Stimulated activated CD4-positive, alpha-beta T cell treated with anti-CD3 and anti-CD28 coated beads, Interleukin-15, amount 100 ng/mL, for 1 hour (primary cell): ENCODE measurements at places on chromosomes 3 and 15.

DNA sequence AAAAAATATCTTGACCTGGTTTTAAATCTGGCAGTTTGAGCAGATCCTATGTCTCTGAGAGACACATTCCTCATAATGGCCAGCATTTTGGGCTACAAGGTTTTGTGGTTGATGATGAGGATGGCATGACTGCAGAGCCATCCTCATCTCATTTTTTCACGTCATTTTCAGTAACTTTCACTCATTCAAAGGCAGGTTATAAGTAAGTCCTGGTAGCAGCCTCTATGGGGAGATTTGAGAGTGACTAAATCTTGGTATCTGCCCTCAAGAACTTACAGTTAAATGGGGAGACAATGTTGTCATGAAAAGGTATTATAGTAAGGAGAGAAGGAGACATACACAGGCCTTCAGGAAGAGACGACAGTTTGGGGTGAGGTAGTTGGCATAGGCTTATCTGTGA is 14.5 kb downstream of the TIGIT start:
- DNase-seq, result no peak

DNA sequence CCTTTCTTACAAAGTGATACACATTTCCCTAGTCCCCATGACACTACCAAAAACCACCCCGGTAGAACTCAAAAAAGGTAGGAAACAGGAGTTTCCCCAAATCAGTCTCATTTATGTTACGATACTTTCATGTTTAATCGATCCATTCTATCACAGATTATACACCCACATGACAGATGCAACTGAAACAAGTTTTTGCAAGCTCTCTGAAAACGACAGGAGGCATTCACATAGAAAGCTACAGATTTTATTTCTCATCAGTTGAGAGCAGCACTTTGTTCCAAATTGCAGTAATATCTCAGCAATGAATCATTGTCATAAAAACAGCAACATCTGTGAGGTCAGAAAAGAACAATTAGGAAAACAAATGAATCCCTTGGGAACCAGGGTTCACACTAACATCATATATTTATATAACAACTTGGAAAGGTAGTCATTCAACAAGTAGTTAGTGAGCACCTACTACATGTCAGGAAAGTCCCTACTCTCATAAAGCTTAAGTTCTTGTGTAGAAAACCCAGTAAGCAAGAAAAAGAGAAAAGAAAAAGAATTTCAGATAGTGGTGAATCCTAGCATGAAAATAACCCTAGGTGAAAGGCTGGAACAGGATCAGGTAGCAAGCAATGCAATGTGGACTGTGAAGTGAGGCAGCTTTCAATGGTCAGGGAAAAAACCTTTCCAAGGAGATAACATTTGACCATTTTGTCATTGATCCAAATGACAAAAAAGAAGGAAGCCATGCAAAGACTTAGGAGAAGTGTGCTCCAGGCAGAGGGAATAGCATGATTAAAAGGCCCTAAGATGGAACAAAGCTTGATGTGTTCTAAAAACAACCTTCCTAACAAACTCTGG is 8.3 kb downstream of the PLD1 start:
- no peak for DNase-seq

DNA sequence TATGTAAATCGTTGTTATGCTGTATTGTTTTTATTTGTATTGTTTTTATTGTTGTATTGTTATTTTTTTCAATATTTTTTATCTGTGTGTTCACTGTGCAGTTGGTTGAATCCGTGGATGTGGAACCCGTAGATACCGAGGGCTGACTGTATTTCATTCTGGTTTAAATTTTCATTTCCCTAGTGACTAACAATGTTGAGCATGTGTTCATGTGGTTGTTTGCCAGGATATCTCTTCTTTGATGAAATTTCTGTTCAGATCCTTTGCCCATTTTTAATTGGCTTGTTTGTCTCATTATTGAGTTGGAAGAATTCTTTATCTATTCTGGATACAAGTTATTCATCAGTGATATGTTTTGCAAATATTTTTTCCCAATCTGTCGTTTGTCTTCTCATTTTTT is 29.7 kb downstream of the STOML1 start:
- no peak for DNase-seq

DNA sequence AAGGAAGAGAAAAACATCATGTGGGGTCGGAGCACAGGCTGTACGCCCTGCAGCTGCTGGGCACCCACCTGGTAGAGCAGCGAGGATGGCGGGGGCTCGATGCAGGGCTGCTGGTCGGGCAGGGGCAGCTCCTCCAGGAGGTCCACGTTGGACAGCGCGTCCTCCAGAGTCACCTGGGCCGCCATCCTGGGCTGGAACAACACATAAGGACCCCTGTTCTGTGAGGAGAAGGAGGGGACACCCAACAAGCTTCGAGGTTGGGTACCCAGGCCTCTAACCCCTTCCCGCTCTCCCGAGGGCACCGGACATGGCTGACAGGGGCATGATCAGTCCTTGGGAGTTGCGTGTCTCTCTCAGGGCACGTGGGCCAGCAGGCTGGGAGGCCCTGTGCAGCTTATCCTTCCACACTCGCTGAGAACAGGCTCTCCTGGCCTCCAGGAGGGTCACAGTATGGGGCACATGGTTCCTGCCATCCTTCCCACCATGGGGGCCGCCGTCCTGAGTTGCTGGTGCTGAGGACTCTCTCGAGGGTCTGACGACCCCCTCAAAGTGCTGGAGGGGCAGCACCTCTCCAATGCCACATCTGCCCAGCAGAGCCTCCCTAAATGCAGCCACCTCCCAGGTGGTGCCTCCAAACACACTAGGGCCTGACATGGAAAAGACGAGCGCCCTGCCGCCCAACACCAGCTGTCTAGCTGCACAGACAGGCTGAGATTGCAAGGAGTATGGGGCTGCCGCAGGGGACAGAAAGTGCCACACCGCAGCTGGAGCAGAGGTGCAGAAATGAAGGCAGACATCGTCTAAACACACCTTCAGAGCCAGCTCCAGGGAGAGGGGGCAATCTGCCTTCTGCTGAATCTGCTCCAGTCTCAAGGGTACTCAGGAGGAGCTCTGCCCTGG is 32.8 kb downstream of the CYFIP1 start:
- DNase-seq, result no peak

DNA sequence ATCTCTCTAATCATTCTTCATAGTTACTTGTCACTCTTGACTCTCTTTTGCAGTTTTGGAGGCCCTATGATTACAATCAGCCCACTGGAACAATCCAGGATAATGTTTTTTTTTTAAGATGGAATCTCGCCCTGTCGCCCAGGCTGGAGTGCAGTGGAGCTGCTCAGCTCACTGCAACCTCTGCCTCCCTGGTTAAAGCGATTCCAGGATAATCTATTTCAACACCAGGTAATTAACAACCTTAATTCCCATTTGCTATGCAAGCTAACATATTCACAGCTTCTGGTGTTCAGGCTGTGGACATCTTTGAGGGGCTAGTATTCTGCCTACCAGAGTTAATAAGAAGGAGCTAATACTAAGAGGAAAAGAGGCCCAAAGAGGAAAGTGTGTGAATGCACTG is 1.1 kb upstream of the BLOC1S6 start:
- no peak for DNase-seq

DNA sequence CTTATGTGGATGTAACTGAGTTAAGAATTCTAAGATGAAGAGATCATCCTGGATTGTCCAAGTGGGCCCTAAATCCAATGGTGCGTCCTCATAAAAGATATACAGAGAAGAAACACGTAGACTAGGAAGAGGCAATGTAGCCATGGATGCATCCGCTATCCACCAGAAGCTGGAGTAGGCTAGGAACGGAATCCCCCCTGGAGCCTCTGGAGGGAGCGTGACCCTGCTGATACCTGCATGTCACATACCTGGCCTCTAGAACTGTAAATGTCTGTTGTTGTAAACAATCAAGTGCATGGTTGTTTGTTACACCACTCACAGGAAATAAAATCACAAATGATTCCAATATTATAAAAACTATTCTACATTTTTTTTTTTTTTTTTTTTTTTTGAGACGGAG is 254.5 kb upstream of the RORA start:
- DNase-seq, result no peak

DNA sequence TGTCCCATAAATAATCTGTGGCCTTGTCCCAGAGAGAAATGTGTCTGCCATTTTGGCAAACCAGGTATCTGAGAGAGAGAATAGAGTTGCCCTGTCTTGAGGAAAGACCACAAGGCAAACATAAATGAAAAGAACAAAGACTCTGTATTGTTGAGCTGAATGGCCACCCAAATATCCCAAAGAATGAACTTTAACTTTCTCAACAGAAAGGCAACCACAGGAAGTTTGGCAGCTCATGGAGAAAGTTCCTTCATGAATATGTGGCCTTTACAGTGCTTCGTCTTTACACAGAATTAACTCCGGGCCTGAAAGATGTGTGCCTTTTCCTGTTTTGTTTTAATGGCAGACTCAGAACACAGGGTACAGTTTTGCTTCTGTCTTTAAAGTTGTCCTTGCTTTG is 41.4 kb upstream of the THBS1 start:
- DNase-seq, result no peak

- no peak for DNase-seq
These were observed 24.5 kb upstream of the TBL1XR1 start for GRCh38 chr3:177221744-177222143.

- no peak for DNase-seq
These were observed 14.8 kb upstream of the LCTL start for GRCh38 chr15:66580643-66581042.

- no peak for DNase-seq
These were observed 165.1 kb upstream of the ATP10A start for GRCh38 chr15:26028086-26028740.

GRCh38 chr3:56997675-56998074 is 62.8 kb upstream of the SPATA12 start:
- no peak for DNase-seq

DNA sequence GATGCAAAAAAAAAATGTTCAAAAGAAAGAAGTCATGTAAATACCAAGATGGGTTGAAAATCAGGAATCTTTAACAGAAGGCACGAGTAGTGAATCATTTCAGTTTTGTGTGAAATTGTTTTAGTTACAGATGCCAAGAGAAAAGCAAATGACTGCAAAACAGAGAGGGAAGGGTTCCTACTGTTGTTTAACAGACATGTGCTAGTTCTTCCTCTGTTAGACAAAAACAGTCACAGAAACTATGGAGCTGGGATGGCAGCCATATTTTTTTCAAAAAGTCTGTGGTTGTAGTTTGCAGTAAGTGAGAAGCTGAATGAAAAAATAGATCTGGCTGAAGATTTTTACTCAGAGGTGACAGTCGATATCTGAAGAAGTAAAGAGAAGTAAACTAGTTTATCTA is 511.9 kb downstream of the ZIC1 start:
- no peak for DNase-seq

GRCh38 chr3:18533039-18533438 is 107.9 kb upstream of the SATB1 start:
- DNase-seq, result no peak

GRCh38 chr3:132187746-132188145 is 129.5 kb upstream of the ACP3 start:
- no peak for DNase-seq

- DNase-seq, result no peak
These were observed 129.2 kb upstream of the CBLB start for GRCh38 chr3:105997800-105998526.

DNA sequence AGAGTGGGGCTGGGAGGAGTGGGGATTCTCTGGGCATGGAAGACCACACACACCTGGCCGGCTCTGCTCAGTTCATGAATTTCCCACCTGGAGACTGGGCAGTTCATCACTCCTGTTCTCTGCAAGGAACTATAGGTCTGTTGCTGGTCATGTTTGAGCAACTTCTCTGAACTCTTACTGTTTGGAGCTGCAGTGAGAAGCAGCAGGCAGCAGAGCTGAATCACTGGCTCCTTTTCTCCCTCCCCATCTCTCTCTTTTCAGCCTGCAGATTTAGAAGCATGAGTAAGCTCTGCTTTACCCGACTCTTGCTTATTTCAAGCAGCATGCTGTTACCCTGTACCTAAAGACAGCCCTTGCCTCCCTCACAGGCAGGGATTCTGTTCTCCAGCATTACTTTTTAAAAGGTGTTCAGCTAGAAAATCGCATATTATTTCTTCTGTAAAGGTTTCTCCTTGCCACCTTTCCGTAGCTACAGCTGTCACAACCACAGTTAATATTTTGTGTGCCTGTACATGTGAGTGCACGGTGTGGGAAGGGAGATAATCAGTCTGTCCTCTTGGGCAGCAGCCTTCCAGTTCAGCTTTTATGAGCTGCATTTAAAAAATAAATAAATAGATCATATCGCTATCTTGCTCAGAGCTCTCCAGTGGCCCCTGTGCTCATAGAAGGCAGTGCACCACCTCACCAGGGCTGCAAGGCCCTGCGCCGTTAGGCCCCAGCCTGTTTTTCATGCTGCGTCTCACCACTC is 131.6 kb downstream of the CHCHD6 start:
- no peak for DNase-seq

- DNase-seq, result no peak
These were observed 58.5 kb upstream of the TNFSF10 start for GRCh38 chr3:172581757-172582166.

GRCh38 chr3:45574067-45574494 is 20.5 kb upstream of the LIMD1 start:
- DNase-seq, result no peak

- DNase-seq, result no peak
These were observed 290.9 kb downstream of the C3orf38 start for GRCh38 chr3:88440701-88441100.

GRCh38 chr15:56765251-56765650 is 31.9 kb upstream of the ZNF280D start:
- DNase-seq, result no peak

GRCh38 chr15:83643201-83643600 is 10.7 kb upstream of the ADAMTSL3 start:
- DNase-seq, result no peak

DNA sequence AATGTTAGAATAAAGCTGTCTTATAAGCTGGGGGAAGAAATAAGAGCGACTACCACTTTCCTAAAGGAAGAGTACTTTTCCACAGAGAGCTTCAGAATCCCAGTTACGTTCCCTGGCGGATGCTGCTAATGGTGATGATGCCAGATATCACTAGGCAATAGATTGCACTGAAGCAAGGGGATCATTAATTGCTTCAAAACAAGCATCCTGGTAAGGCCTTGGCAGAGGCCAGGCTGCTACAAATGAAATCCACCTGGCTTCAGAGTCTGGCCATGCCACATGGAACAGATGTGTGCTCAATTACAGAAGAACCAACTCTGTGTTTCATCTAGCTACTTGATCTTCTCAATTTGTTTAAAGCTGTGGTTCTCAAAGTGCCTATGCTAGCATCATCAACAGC is 129.2 kb upstream of the IL12A start:
- no peak for DNase-seq

DNA sequence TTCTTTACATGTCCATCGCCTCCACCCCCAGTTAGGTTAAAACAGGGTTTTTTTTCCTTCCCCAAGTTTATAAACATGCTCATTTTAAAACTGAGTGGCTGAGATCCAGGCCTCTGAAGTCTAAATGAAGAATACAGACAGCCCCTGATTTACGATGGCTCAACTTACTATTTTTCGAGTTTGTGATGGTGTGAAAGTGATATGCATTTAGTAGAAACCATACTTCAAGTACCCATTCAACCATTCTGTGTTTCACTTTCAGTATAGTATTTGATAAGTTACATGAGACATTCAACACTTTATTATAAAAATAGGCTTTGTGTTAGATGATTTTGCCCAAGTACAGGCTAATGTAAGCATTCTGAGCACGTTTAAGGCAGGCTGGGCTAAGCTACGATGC is 30.5 kb upstream of the GNB5 start:
- DNase-seq, result no peak

GRCh38 chr3:173403376-173403775 is 5.8 kb downstream of the NLGN1 start:
- DNase-seq, result no peak
